Upper lobe of right lung (tissue), 1 donor: ENCODE measurements at places on chromosomes 12 and 14. TPM values are rescaled to one million over a fixed set of nuclear protein-coding genes. Genes with fewer than 3 reads are reported as not detected.
A peak's percentile ranks its signal among the peaks of the same experiment; 100 is the strongest.

DNA sequence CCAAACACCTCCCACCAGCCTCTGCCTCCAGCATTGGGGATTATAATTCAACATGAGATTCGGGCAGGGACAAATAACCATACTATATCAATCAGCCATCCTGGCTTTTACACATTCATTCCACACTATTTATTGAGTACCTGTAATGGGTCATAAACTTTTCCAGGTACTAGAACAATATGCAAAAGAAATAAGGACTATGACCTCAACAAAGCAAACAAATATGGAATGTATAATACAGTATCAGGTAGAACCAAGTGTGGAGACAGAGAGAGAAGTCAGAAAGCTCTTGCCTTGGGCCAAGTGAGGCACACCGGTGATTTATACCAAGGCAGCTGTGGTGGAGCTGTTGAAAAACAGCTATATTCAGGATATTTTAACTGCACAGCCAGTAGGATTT, 116.3 kb downstream of the TSPAN8 start:
- DNase-seq, result no peak

GRCh38 chr12:78315028-78315427, 484.3 kb downstream of the NAV3 start:
- DNase-seq, result no peak

- peak; percentile 71 for DNase-seq
Measured at GRCh38 chr14:36451310-36452065, 68.5 kb downstream of the NKX2-1 start.

GRCh38 chr14:27025648-27026047, 427.8 kb upstream of the NOVA1 start:
- DNase-seq, result no peak

GRCh38 chr12:106907411-106907810, 48.3 kb upstream of the TMEM263 start:
- no peak for DNase-seq

DNA sequence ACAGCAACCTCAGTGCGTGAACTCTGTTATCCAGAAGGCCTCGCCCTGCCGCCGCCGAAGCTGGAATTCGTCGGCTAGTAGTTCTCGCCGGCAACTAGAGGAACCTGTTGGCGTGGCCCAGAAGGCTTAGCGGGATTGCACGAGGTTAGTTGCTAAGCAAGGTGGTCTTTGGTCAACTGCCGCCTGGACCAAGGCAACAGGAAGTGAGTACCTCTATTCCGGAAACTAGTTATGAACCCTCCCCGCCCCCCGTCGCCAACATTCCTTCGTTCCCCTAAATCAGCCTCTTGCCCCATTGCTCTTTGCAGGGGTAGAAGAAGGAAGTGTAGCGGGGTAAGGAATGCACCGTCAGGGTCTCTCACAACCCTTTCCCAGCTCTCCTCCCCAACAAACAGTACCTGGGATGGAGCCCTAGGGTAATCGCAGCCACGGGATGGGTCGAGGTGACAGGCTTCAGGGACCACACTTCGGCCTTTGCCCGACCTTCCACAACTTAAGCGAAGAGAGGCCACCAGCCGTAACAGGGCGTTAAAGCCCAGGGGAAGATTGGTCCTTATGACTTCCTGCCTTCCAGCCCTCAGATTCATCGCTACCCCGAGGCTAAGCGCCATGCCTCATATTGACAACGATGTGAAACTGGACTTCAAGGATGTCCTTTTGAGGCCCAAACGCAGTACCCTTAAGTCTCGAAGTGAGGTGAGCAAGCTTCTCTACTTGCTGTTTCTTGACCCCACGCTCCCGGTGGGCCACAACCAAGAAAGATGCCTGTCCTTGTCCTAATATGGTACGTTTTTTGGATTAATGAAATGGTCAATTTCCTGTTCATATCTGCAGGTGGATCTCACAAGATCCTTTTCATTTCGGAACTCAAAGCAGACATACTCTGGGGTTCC, at the start of gene GMPR2:
Gene GMPR2, plus strand, starts transcription at position 285 of the 893 bp plus-strand sequence. Its CDS starts 325 bp downstream, at position 610.
- no peak for DNase-seq

Gene CEBPE
- not detected for total RNA-seq

Gene TEAD4
- 42.5 TPM for total RNA-seq
